AML-193 (cell line): ENCODE measurements at places on chromosomes 3 and 15.

- DNase-seq, result no peak
Measured at GRCh38 chr3:10454907-10455544, 50.4 kb downstream of the ATP2B2 start.

DNA sequence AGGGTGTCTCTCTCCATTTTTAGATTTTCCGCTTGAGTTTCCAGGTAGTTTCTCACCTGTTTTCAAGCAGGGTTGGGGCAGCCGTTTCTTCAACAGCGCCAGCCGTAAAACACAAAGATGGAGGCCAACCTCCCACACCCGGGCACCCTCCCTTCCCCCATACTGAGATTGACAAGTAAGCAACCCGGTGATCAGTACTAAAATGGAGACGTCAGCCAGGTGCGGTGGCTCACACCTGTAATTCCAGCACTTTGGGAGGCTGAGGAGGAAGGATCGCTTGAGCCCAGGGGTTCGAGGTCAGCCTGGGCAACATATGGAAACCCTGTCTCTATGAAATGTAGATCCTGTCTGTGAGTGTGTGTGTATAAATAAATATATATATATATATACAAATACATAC lies 903 bp upstream of the ZSCAN2 start:
- DNase-seq, result no peak

GRCh38 chr3:160372780-160373179 lies 26.2 kb downstream of the IFT80 start:
- no peak for DNase-seq

GRCh38 chr3:43692085-43692855 lies 1.5 kb downstream of the ABHD5 start:
- DNase-seq, result peak; percentile 10

DNA sequence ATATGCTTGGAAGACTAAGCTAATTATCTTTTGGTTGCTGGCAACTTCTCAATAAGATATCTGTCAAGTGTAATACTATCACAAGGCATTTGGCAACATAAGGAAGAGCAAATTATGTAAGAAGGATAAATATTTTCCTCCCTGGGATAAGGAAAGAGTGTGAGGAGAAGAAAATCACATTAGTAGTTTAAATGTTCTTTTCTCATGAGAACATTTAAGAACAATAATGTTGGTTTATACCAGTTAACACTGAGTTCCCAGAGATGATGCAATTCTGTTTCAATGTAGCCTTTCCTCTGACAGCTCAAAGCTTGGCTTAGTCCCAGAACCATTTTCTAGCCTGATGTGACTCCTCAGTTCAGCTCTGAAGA lies 66.1 kb upstream of the NPHP3 start:
- no peak for DNase-seq

- DNase-seq, result peak; percentile 48
Measured at GRCh38 chr3:153621953-153622352, 459.9 kb downstream of the RAP2B start.

GRCh38 chr15:29392358-29392757 lies 122.7 kb upstream of the NSMCE3 start:
- DNase-seq, result no peak

- DNase-seq, result peak; percentile 31
Measured at GRCh38 chr3:195542316-195542697, 818 bp downstream of the PPP1R2 start.

- no peak for DNase-seq
Measured at GRCh38 chr3:177484206-177484605, 286.9 kb upstream of the TBL1XR1 start.

GRCh38 chr3:129233538-129233937 lies 15.9 kb upstream of the COPG1 start:
- peak; percentile 100 for DNase-seq

- DNase-seq, result no peak
Measured at GRCh38 chr15:74826364-74826819, at the start of gene CPLX3. Gene CPLX3 (plus strand): TSS chr15:74826627. CDS start chr15:74826704, 77 bp downstream.

- DNase-seq, result no peak
Measured at GRCh38 chr15:55694652-55695150, 48.3 kb downstream of the PRTG start.

- DNase-seq, result no peak
Measured at GRCh38 chr3:140091143-140091542, 156.2 kb downstream of the CLSTN2 start.

- DNase-seq, result peak; percentile 38
Measured at GRCh38 chr3:61015859-61016258, 235.4 kb downstream of the FHIT start.

DNA sequence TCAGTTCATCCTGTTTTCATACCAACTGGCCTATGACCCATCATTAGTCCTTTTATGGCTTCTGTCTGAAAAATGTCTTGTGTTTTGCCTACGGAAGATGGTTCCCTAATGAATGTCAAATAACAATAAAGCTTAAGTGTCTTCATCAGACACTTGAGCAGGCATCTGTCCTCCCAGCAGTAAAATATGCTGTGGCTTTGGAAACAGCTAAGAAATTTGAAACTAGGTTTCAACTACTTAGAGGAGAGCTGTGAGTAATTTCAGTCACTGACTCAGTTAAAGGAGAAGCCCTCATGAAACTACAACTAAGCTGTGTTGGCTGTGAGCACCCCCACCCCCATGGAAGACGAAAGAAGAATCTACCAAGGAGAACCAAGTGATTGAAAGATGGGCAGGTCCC lies 409.4 kb upstream of the PPP2R3A start:
- no peak for DNase-seq

DNA sequence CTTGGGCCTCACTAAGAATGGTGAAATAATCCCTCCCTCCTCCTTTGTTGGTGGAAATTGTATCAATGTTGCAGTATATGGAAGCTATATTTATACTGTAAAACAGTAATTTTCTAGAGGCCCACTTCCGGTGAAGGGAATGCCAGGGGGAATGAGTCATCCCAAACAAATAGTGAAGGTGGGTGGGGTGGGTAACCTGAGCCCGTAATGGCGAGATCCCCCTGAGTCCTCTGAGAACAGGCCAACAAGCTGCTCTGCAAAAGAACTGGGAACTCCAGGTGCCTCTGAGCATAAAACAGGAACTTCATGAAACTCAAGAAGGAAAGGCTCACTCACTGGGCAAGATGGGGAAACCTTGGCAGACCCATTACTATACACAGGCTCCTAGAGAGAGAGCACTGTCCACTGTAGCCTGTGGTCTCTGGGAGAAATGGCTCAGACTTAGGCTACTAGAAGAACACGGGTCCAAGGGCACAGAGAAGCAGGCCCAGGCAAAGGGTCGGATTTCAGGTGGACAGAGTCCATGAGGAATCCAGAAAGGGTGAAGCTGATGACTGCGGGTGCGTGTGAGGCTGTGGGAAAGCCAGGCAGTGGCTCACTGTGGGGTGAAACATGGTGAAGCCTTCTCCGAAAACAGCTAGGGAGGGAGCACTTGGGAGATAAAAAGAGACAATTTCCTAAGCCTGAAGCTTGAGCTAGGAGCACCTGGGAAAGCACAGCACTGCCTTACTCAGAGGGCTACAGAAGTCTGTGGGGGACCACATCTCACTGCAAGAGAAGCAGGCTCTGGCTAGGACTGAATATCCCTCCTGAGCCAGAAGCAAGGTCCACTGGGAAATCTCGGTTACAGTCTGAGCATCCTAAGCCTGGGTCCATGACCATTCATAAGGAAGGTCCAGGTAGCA lies 19.8 kb downstream of the LARP6 start:
- no peak for DNase-seq

GRCh38 chr15:91892436-91892835 lies 38.9 kb downstream of the SLCO3A1 start:
- DNase-seq, result no peak

DNA sequence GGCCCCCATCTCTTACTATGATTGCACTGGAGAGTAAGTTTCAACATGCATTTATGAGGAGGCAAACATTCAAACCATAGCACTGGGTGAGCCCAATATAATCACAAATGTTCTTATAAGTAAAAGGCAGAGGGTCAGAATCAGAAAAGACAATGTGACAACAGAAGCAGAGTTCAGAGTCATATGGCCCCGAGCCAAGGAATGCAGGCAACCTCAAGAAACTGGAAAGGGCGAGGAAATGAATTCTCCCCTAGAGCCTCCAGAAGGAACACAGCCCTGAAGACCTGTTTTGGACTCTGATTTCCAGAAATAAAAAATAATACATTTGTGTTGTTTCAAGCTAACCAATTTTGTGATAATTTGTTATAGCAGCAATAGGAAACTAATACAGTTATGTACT lies 81.3 kb upstream of the ABI3BP start:
- DNase-seq, result no peak

DNA sequence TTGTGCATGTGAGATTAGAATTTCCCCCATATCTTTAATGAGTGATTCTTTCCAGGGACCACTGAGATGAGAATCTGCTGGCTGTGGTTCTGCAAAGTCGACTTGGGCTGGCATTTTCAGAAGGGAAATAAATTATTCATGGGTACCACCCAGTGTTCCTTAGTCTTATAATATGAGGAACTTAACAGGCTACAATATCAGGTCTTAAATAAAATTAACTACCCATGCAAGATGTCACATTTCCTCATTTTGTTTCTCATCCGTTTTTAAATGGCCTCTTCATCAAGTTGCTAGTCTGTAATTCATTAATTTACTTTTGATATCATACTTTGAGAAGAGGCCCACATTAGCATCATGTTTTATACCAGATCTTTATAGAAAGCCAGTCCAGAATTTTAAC lies 58.3 kb upstream of the SKOR1 start:
- no peak for DNase-seq

DNA sequence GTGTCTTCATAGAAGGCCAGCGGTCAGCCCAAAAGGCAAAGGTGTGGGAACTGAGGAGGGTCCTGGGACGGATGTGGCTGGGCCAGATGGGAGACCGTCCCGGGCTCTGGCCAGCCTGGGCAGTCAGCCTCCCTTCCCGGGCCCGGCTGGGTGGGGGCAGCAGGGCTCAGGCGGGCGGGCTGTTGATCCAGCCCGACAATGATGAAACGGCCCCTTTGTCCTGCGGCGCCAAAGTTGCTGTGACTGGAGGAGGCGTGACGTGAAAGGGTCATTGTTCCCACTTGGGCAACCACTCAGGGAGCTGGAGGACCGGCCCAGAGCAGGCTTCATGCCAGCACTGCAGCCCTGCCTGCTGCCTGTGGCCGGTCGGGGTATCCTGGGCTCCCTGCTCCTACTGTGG lies 16.5 kb downstream of the DUSP7 start:
- no peak for DNase-seq

GRCh38 chr15:88613074-88613944 lies 7.8 kb upstream of the AEN start:
- DNase-seq, result no peak

- DNase-seq, result no peak
Measured at GRCh38 chr3:2706144-2706835, 403.9 kb downstream of the IL5RA start.

- no peak for DNase-seq
Measured at GRCh38 chr3:111690242-111690641, 95.1 kb upstream of the ZBED2 start.

DNA sequence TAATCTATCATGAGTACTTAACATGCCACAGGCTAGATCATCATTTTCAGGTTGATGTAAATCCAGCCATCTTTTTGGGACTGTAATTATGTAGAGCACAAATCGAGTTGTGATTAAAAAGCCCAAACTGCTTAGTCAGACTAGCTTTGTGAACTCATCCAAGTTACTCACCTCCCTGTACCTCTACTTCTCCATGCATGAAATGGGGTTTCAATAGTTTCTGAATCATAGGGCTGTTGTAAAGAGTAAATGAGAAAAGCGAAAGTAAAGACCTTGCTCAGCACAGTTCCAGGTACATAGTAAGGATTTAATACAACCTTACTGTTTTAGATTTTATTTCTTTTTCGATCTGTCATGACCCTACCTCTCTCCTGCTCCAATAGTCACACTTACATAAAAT lies 85.6 kb upstream of the GAP43 start:
- no peak for DNase-seq

DNA sequence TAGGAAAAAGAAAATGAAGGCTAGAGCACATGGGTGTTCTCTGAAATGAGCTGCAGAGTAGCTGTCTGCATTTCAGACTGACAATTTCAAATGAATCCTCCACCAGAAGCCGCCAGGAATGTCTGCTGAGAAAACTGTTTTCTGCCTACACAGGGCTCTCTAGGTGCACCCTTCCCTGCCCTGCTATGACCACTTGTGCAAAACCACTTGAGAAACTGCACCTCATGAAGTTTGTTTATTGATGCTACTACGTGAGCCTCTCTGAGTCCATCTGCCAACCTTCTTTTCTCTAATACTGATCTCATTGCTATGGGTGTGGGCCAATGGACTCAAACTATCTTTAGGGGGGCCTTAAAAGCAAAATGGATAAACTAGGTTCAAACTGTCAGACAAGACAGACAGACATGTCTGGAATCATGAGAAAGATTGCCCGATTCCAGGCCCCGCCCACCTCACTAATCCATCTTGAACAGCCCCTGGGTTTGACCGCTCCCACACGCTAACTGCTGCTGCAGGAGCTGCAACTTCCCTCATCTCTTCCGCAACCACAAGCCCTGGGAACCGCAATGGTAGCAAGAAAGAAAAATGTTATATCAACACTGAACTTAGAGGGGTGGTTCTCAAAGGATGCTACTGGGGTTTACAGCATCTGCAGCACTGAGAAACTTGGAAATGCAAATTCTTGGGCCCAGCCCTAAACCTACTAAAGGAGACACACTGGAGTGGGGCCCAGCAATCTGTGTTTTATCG lies 9.0 kb upstream of the CD47 start:
- DNase-seq, result peak; percentile 99

DNA sequence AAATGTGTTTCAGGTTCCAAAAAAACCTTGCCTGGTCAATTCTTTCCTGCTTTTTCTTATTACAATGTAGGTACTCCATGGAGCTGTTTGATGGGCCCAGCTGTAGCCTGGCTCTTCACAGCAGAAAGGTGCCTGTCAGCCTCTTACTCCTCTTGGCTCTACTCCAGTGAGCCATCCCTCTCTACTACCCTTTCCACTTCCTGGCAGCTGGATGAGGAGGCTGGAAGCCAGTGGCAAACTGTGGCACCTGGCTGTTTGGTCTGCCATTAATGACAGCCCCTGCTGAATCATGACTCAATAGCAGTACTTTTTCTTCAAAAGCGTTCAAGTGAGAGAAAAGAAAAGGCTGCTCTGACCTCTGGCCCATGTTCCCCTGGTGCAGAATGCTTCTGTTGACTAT lies 618.1 kb downstream of the PYDC2 start:
- no peak for DNase-seq

- DNase-seq, result no peak
Measured at GRCh38 chr15:60396958-60397771, 621 bp downstream of the ANXA2 start.

GRCh38 chr3:118477768-118478167 lies 556.9 kb downstream of the IGSF11 start:
- DNase-seq, result no peak

GRCh38 chr15:98941595-98942255 lies 65.9 kb downstream of the PGPEP1L start:
- no peak for DNase-seq

GRCh38 chr3:54897028-54897711 lies 30.7 kb downstream of the LRTM1 start:
- no peak for DNase-seq

- DNase-seq, result no peak
Measured at GRCh38 chr15:33242669-33243191, 48.2 kb upstream of the FMN1 start.
